ENCODE measurements at places on chromosomes 3 and 15.
A peak's percentile ranks its signal among the peaks of the same experiment; 100 is the strongest.

DNA sequence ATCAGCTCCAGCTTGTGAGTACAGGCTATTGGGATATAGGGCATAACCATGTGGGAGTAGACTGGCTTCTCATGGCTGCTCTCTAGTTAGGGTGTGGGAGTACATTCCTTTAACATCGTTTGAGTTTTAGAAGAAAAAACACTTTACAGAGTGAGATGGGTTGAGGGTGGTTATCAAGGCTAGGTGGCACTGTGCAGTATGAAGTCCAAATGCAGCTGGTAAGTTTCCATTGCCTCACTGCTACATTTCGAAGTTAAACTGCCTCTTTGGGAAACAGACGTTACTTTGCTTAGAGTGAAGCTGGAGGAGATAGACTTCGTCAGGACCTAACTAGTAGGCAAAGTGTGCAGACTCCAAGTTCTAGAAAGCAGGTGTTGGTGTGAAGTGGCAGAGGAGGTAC, 192.4 kb downstream of the SQOR start:
- no peak for DNase-seq

- no peak for DNase-seq
Measured at GRCh38 chr3:171187706-171188290, 161.3 kb upstream of the SLC2A2 start.

DNA sequence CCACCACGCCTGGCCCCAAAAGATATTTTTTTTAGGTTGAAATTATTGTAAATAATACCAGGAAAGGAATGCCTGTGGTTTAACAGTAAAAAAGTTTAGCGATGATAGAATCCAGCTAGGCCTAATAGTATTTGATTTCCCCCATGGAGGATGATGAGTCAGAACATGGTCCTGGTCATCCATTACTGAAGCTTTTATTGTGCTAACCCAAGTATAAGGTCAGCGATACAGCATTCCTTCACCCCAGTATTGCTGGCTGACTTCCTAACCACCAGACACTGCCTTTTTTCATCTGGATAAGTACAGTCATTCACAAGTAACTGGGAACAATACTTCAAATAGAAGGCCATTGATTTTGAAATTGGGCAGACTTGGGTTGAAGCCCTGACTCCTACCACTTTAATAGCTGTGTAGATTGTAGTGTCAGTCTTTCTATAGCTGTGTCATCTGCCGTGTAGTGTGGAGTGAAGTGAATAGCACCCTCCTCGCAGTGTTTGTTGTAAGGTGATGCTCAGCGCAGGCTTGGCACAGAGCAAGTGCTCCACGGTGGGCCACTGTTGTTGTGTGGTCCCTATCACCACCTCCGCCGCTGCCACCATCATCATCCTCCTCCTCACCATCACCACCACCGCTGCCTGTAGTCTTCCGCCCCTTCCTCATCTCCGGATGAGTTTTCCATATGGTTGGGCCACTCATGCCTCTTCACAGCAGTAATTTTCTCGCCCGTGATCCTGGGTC, 436.0 kb upstream of the TPM1 start:
- DNase-seq = no peak

DNA sequence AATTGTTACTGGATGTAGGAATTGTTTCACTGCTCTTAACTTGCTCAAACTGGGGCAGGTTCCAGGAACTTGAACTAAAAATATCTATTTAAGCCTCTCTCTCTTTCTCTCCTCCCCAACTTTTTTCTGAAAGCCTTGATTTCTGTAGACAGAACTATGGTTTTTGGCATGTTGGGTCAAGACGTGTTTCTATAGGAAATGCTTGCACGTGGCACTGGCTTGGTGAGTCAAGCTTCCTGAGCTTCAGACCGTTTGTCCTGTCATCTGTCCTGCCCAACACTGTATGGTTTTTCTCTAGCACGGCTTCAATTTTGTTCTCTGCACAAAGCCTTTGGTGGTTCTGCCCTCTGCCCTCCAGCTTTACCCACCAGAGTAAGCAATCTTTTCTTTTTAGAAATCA, 13.5 kb downstream of the EAF1 start:
- DNase-seq = no peak

DNA sequence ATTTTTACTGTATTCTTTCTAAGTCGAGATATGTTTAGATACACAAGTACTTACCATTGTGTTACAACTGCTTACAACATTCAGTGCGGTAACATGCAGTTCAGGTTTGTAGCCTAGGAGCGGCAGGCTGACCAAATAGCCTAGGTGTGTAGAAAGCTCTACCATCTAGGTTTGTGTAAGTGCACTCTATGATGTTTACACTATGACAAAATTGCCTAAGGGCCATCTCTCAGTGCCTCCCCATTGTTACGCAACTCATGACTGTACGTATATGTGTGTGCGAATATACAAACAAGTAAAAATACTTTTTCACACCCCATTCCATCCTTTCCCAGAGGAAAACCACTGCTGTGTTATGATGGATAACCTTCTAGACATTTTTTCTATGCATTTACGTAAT, 44.3 kb downstream of the PXYLP1 start:
- no peak for DNase-seq

DNA sequence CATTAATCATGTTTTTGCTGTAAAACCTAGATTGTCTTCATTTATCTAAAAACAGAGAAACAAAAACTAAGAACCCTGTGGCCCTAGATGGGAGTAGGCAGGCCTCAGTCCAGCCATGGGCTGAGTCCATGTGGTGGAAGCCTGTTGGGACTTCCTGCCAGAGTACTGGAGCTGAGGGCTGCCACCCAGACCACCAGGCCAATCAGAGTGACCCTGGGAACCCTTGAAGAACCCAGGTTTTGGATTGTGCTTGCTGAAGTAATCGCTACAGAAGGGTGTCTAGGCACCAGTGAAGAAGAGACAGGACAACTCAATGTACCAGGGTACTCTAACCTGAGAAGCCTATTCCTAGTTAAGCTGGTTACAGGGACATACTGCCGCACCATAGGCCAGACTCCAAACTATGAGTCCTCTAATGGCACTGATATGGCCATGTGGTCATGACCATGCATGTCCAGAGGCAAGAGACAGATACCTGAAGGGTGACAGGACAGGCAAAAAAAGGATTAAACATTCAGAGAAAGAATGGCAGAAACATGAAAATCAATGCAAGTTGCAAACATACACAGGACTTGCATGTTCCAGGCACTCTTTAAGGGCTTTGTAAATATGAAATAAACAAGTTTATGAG, 12.9 kb downstream of the CSRNP1 start:
- no peak for DNase-seq

GRCh38 chr15:23516866-23517265, 48.6 kb upstream of the MKRN3 start:
- DNase-seq = no peak

DNA sequence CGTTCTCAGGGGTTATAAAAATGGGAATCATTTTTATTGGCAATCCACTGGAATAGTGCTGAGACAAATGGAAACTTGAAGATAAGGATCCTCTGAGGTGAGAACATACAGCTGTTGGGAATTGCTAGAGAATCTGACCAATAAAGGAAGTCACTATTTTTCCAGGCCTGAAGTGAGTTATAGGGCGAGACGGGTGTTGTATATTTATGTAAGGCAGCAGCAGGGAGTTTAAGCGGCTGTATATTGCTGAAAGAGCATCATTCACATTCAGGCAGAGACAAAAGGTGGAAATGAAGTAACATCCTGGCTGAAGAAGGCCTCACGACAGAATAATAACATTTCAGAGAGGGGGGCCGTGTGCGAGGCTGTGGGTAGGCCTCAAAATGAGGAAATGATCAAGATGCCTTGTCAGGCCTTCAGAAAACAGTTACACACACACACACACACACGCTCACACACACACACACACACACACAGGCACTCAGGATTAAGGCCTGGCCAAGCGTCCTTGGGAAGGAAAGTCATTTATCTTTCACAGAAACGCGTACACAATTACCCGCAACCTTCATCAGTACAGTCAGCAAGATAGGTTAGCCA, 964.9 kb upstream of the NR2F2 start:
- no peak for DNase-seq

DNA sequence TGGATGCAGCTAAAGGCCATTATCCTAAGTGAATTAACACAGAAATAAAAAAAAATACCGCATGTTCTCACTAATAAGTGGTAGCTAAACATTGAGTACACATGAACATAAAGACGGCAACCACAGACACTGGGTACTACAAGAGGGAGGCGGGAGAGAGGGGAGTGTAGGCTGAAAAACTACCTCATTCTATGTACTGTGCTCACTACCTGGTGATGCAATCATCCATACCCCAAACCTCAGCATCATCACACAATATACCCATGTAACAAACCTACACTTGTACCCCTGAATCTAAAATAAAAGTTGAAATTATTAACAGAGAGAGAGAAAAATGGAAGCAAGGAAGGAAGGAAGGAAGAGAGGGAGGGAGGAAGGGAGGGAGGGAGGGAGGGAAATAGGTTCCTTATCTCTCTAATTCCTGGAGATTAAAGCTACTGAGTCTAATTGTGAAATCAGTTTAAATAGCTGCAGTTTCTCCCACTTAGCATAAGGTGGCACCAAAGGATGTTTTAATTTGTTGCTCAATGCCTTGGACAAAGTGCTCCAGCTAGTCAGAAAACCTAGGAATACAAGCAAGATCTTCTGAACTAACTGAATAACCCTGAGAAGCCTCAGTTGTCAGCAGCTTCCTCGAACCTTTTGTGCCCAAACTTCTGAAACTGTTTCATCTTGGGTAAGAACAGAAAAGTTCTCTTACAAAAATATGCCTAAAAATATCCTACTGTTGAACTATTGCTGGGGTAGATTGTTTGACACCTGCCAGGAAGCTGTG, 79.4 kb upstream of the ATP11B start:
- DNase-seq = no peak

GRCh38 chr3:101623656-101624055, 49.7 kb downstream of the PCNP start:
- no peak for DNase-seq

DNA sequence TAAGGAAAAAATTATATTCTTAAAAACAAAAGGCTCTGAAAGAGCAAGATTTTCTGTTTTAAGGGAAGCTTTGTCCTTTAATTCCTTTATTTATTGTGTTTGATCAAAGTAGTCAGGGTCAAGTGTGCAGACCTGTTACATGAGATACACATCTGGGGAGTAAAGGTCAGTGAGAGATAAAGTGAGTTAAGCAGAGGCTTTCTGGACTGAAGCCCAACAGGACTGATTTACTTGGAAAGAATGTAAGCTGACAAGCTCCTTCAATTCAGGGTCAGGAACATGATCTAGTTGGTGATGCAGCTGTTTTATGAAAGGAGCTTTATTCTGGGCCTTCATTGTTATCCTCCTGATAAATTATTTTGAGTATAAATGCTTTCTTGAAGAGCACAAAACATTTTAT, 20.7 kb upstream of the OTOL1 start:
- DNase-seq = no peak

DNA sequence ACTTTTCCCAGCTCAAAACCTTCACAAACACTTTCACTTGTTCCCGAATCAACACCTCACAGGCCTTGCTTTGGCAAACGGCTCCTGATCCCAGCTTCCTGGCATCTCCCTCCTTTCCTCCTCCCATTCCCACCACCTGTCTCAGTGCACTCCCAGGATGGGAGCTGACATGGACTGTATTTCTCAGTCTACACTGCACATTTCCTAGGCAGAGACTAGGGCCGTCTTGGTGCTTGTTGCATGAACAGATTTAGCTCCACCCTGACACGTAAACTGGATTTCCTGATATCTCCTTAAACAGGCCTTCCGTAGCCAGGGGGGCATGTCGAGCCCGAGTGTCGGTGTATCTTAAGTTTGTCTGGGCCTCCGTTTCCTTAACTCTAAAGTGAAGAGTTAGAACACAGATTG, 790 bp upstream of the WHAMM start:
- DNase-seq = no peak

GRCh38 chr3:142285083-142285517, 59.7 kb upstream of the GK5 start:
- DNase-seq = no peak

DNA sequence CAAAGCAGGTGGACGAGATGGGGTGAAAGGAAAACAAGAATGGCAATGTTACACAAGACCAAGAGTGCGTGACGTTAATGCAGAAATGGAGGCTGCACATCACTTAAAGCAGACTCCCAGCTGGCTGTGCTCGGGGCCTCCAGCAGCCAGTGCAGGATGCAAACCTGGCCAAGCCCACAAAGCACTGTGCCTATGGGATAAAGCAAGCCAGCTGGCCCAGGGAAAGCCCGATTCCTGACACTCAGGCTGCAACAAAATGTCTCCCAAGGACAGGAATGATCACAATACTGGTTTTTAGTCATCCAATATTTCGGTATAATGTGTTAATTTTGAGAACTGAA, 86.2 kb downstream of the SEC22A start:
- no peak for DNase-seq

DNA sequence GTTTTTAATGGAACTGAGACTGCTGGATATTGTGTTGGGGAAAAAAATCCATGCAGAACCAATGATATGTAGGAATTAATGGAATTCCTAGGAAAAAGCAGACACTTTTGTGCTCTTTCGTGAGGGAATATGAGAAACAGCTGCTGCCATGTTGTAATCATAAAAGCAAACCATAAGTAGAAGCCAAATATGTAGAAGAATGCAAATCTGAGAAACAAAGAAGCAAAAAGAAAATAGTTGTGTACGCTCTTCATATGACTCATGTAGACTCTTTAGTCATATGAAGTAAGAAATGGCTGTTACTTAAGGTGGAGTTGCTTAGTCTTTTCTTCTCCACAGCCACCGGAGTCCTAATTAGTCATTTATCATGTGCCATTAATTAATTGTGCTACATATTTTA, 298.6 kb upstream of the ZNF717 start:
- no peak for DNase-seq

- DNase-seq = peak; percentile 34
Measured at GRCh38 chr15:77966540-77967234, 110.8 kb downstream of the TBC1D2B start.

DNA sequence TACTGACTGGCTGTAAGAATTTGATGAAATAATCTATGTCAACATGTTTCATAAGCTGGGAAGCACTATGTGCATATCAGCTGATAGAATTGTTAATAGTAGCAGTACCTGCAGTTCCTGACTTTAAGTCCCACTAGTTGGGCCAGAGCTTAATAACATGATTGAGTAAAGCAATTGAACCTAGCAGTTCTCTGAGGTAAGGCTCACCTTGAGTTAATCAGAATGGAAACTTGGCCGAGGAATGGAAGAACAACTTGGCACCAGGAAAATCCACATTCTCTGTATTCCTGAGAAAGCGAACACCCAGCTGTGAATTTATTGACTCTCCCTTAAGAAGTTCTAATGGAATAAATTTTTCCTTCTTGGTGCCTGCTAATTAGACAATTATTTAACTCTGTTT, 262.6 kb downstream of the IGSF11 start:
- no peak for DNase-seq

DNA sequence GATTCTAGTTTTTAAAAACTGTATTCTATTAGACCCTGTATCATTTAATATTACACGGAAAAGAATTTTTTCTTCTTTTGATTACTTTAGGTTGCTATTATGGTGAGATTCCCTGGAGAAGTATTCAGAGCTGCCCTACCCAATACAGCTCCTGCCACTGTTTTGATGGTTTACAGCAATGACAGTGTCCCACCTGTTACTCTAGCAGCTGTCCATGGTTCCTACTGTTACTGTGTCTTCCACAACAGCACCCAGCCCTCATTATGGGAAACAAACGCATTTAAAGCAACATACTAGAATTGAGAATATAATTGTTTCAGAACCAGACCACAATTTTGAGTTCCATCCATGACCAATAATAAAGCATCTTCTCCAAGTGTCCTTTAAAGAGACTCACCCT, 450.7 kb downstream of the SHQ1 start:
- DNase-seq = no peak

GRCh38 chr15:63246691-63247469, 30.5 kb upstream of the APH1B start:
- no peak for DNase-seq

- no peak for DNase-seq
Measured at GRCh38 chr3:29436612-29437323, 155.9 kb downstream of the RBMS3 start.

- no peak for DNase-seq
Measured at GRCh38 chr15:73602992-73603391, 30.2 kb downstream of the NPTN start.

Measured in activated CD8-positive, alpha-beta memory T cell treated with anti-CD3 and anti-CD28 coated beads for 4 hours (primary cell).